ENCODE measurements at places on chromosomes 11 and 22. TPM values are rescaled to one million over a fixed set of nuclear protein-coding genes. Genes with fewer than 3 reads are reported as not detected.

CDC42BPG gene
- 33.0 TPM for total RNA-seq

MISFA gene
- total RNA-seq: 7.3 TPM

ME3 gene
- total RNA-seq: 14.2 TPM

SPI1 gene
- total RNA-seq: not detected

MS4A1 gene
- total RNA-seq: not detected

GTSE1 gene
- 48.0 TPM for total RNA-seq

PCF11 gene
- 48.8 TPM for total RNA-seq

PTPN5 gene
- not detected for total RNA-seq

LRRC74B gene
- not detected for total RNA-seq

MOV10L1 gene
- total RNA-seq: not detected

OR6T1 gene
- not detected for total RNA-seq
